ENCODE measurements at places on chromosomes 1 and 21.

- no peak for DNase-seq
These were observed 46.0 kb downstream of the PTGER3 start for GRCh38 chr1:71001624-71002023.

DNA sequence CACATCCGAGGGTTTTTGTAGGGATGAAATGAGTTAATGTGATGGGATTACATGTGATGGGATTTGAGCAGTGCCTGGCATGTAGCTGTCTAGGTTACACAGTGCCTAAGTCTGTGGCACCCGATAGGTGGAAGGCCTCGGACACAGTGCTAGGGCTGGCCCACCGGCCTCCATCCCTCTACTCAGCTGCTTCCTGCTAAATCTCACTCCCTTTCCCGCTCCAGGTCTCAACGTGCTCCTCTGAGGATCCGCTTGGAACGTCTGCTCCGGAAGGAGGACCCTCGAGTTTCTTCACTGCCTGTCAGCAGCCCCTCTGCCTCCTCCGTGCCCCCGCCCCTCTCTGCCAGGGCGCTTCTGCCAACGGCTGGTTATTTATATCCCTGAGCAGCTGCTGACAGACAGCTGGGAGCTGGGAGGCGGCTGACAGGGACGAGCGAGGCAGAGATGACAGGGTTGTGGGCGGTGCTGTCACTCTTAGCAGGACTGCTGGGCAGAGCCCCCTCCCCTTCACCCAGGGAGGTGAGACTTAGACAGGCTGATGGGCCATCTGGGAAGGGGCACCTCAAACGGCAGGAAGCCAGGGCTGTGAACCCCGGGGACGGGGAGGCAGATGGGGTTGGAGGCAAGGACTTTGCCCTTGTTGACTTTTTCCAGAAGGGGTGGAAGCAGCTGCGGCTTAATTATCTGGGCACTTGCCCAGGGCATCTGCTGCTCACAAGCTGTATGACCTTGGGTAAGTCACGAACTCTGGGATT, 26.6 kb upstream of the LRRN2 start:
- DNase-seq = no peak

DNA sequence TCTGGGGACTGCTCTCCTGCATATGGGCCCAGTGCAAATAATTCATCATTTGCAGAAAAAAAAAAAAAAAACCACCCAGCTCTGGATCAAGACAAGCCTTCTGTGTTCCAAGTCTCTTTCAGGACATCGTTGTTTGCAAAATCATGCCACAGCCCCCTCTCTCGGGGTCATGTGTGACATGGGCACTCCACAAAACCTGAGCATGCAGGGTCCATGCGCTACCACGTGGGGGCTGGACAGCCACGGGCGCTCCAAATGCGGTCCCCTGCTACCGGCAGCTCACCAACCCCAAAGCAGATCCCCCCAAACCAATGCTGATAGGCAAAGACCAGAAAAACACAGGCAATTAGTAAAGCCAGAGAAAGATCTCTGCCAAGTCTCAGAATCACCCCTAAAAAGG, 17.6 kb downstream of the NPHP4 start:
- no peak for DNase-seq

GRCh38 chr21:43596616-43597015, 62.7 kb downstream of the HSF2BP start:
- DNase-seq = no peak

DNA sequence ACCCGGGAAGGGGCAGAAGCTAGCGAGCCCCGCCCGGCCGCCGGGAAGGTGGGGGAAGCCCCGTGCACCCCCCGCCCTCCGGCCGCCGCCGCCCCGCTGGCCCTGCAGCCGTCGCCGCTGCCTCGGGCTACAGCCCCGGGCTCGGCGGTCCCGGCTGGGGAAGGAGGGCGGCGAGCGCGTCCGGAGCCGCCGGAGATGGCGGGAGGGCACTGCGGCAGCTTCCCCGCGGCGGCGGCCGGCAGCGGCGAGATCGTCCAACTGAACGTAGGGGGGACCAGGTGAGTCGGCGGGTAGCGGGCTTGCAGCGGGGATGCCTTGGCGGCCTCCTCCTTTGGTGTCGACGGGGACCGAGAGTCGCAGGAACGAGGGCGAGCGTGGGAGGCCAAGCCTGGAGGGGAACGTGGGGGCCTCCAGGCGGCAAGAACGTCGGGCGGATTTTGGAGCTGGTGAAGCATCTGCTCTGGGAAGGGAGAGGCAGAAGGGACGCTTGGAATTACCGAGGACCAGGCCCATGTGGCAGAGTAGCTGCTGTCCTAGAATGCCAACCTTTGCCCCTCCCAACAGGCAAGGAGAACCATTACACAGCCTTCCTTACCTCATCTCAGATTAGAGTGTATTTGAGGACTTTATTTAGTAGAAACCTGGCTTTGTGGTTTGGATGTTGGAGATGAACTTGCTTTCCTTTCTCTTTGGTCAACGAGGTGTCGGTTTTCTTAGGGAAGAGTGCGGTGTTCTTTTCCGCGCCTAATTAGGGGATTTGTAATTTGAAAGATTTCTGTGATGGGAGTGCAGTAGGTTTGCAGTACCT, 591 bp downstream of the KCTD3 start:
- peak; percentile 21 for DNase-seq

GRCh38 chr21:31514598-31514997, 144.9 kb upstream of the SOD1 start:
- no peak for DNase-seq

DNA sequence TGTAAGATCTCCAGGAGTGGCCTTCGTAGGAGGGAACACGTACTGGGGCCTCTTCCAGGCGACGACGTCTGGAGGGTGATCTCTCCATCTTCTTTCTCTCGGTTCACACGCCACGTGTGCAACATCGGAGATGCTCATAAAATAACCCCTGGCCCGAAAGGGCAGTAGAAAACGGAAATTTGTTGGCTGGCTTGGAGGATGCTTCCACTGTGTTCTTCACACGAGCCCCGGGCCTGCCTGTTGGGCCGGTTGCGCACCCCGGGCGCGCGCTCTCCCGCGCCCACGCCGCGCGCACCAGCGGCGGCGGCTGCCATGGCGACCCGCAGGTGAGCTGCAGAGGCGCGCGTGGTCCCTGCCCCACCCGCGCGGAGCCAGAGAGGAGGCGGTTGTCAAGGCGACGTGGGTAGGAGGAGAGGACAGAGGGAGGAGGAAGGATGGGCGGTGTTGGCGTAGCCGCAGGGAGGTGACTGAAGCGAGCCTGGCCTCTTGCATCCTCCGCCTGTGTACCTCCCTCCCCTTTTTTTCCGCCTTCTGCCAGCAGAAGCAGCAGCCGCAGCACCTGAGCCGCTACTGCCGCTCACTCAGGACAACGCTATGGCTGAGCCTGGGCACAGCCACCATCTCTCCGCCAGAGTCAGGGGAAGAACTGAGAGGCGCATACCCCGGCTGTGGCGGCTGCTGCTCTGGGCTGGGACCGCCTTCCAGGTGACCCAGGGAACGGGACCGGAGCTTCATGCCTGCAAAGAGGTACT, at the start of gene ELAPOR1:
Gene ELAPOR1 (plus strand): TSS at position 526 of the 752 bp plus-strand sequence. CDS start 69 bp downstream, at position 595.
- DNase-seq = no peak

GRCh38 chr1:40122855-40123254, 25.8 kb upstream of the PPT1 start:
- DNase-seq = no peak

DNA sequence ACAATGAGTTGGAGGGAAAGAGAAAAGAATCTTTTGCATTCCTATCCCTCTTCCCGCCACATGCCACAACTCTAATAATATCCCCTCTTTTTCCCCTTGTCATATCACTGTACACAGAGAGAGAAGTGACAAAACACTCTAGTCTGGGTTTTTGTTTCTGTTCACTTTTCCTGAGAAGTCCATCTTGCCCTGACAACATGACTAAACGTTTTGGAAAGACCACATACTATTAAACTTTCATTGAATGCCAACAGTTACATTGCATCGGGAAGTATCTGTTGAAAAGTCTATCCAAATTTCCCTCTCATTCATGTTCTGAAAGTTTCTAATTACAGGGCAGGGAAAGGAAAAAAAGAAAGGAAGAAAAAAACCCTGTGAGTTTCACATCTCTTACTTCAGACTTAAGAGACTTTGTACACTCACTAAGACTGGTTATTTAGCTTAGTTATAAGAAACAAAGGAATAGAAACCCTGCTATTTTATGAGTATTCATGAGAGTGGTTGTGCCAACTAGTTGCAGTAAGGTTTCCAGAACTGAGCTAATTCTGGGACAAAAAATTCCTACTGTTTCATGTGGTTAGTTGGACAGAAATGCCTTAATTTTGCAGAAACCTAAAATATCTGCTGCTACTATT, 16.9 kb downstream of the PLA2G4A start:
- no peak for DNase-seq

DNA sequence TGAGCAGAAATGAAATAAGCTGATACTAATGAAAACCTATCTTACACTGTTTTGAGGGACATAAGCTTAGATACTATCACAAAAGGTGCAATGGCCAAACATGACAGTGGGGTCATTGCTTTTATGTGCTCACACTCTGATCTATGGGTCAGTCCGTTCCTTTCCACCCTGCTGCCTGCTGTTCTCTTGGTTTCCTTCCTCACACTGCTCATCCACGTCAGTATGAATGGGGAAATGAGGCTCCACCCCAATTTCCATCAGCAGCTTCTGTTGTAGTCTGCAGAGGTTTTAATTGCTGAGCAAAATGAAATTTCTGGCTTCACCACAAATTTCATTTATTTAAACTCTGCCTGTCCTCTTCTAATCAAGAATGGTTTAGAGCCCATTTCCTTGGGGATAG, 155.2 kb downstream of the GABPA start:
- DNase-seq = no peak

DNA sequence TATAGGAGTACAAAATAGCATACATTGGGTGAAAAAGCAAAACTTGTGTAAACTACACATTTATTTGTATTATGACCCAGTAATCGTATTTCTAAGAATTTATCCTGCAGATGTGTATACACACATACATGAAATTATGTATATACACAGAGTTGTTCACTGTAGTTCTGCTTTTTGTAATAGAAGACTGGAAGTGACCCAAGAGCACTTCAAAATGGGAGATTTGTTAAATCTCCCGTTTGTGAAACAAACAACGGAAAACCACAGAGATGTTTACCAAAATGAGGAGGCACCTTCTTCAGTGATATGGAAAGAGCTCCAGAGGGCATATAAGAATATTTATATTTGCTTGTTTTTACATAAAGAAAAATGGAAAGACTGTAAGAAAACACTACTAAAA, 18.0 kb upstream of the MNDA start:
- no peak for DNase-seq

DNA sequence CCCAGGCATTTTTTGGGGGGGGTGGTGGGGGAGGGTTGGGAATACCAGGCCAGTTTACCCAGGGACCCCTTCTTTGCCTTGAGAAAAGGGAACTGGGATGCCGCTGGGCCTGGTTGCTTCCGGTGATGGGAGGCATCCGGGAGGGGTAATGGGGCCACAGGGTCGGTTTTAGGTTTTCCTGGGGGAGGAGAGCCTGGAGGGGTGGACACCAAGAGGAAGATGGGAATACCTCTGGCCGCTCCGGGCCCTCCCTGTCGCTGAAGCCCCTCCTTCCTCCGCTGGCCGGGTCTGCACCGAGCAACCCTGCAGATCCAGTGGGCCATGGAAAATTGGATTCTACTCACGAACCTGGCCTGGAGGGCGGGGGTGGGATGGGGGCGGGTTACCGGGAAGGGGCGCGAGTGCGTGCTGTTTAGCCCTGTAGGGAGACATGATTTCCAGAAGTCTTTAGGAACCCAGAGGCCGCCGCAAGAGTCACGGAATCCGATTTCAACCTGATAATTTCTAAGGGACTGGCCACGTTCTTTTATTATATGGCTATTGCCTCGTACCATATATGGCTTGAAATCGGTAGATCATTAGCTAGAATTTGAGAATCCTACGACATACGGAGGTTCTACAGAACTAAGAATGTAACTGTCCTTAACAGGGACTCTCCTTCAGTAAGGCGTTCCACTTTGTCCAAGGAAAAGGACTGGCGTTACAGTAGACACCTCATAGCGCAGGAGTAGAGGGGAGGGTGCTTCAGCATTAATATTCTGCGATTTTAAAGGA, 749 bp downstream of the AKIRIN1 start:
- DNase-seq = no peak

DNA sequence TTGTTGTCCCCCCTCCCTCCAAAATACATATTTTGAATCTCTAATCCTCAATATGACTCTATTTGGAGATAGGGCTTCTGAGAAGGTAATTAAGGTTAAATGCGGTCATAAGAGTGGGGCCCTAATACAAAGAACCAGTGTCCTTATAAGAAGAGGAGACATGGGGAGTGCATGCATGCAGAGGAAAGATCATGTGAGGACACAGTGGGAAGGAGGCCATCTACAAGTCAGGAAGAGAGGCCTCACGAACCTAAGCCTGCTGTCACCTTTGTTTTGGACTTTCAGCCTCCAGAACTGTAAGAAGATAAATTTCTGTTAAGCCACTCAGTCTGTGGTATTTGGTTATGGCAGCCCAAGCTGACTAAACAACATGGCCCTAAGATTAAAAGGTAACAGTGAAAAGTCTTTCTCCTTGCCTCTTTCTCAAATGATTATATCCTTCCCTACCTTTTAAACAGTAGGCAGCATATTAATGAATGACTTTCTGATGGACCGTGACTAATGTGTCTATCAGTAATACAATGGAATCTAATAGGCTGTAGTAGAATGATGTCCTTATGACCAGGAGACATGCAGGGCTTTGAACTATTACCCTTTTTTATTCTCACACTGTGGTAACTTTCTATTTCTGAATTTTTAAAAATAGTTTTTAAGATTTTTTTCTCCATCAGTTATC, 40.6 kb upstream of the ST6GALNAC3 start:
- no peak for DNase-seq

DNA sequence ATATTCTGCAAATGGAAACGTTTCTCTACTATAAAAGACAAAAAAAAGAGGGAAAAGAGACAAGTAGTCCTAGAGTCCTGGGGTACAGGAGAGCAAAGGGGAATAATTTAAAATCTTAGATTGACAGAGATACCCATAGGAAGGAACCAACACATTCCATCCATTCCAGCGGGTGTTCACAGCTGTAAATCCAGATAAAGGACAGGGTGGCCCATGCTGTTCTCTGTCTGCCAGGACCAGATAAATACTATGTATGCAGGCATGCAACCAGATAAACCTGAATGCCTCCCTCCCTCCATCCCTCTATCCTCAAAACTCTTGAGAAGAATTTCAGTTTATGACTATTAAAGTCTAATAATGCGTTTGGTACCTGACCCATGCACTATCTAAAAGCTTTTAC, 131.8 kb downstream of the PTPN14 start:
- DNase-seq = no peak
